Activated CD8-positive, alpha-beta T cell treated with anti-CD3 and anti-CD28 coated beads, Interleukin-2, amount 10 ng/mL, durations not matched to agents 7 days and 5 days (primary cell): ENCODE measurements at places on chromosomes 4 and X. TPM values are rescaled to one million over a fixed set of nuclear protein-coding genes. Genes with fewer than 3 reads are reported as not detected.

The CENPI gene
- 39.6 TPM for total RNA-seq

The NLGN3 gene
- total RNA-seq = 0.83 TPM

DNA sequence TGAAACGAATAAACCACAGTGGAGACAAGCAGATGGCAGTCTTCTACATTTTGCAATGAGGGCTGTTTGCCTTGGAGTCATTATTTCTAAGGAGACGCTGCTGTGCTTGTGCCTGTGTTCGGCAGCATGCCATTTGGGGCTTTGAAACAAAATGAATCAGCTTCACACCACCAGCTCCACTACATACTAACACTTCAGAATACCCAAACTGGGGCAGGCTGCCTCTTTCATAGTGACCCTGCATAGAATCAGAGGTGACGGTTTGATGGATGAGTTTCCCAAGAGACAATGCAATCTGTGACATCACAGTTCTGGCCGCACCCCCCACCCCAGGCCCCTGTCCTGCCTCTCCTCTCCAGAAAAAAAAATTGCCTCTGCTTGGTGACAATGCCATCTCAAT, 57.1 kb upstream of the MID1 start:
- no peak for DNase-seq
- no peak overlapping the region for H3K4me3 ChIP-seq
- H3K36me3 ChIP-seq = no peaks in the 10 kb centered on the region
- H3K27me3 ChIP-seq = peaks cover 2% of the 10 kb centered on the region
- no peak overlapping the region for H3K27ac ChIP-seq

GRCh38 chr4:54707406-54707805, 49.6 kb downstream of the KIT start:
- no peak for DNase-seq
- H3K36me3 ChIP-seq = peaks cover 20% of the 10 kb centered on the region
- H3K4me3 ChIP-seq = no peak overlapping the region

DNA sequence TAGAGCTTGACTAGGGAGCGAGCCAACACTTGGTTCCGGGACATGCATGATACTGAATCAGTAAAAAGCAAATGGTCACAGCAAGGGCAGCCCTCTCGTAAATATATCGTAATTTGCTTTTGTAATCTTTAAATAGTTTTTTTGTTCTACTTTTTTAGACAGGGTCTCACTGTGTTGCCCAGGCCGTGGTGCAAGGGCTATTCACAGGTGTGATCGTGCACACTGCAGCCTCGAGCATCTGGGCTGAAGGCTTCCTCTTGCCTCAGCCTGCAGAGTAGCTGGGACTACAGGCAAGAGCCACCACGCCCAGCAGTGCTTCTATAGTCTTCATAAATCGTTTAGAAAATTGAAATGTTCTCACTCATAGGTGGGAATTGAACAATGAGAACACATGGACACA, 309.7 kb downstream of the TENM3 start:
- H3K36me3 ChIP-seq = no peaks in the 10 kb centered on the region
- no peak for DNase-seq
- H3K4me1 ChIP-seq = no peaks in the 10 kb centered on the region
- H3K27ac ChIP-seq = no peak overlapping the region
- H3K27me3 ChIP-seq = peaks cover 3% of the 10 kb centered on the region
- H3K4me3 ChIP-seq = no peak overlapping the region

DNA sequence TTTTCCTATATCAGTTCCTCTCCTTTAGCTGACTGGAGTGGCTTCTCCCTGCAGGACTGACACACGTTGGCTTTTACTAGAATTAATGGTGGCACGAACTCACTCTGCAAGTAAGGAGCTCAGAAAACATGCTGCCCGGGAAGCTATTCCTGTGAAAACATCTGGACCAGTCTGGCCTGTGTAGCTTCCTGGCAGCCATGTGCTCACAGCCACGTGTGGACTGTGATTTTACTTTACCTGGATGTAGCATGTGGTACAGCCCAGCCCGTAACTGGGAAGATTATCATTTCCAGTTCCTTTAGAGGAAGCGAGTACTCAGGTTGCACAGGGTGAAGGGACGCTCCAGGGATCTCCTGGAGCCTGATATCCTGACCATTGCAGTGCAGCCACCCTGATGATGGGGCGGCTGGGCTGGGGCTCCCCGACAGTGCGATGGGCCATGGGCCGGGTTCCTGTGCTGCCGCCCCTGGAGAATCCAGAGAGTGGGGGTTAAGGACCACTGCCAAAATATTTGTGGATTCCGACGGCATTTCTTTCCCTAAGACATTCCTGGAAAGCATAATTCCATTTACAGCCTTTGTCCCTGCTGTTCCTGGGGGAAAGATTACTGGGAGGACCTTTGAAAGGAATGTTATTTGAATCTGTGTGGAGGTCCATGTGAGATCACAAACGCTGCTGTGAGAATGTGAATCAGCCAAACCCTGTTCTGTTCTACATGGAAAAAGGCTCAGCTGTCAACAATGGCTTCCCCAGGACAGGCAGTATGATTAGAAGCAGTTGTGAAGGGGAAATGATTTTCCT, 35.0 kb downstream of the PROM1 start:
- no peak overlapping the region for H3K4me3 ChIP-seq
- no peaks in the 10 kb centered on the region for H3K36me3 ChIP-seq
- H3K27me3 ChIP-seq = no peaks in the 10 kb centered on the region
- no peak overlapping the region for H3K27ac ChIP-seq

GRCh38 chr4:1718095-1718850, 2.9 kb downstream of the TMEM129 start:
- peaks cover 59% of the 10 kb centered on the region for H3K4me1 ChIP-seq
- H3K4me3 ChIP-seq = no peak overlapping the region
- H3K36me3 ChIP-seq = peaks cover 50% of the 10 kb centered on the region
- no peaks in the 10 kb centered on the region for H3K27me3 ChIP-seq
- DNase-seq = no peak
- H3K27ac ChIP-seq = peak overlapping the region; percentile 74

DNA sequence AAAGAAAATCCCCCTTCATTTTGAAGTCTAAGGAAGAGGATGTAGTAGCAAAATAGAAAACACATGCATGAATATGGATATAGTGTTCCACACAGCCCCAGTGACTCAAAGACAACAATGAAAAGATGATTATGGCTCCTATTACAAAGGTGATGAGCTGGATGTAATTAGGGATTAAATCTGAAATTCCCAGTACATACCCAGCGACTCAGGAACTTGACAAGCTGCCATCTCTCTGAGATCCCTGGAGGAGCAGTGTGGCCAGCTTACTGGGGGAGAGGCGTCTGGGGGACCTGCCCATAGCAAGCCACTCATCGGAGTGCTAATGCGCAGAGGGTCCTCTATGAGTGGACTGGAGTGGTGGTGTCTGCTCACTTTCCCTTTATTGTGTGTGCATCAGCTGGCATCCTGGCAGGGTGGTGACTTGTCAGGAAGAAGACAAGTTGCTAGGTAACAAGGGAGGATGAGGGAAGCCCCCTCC, 42.7 kb upstream of the MGST2 start:
- no peak overlapping the region for H3K4me3 ChIP-seq
- DNase-seq = no peak
- no peaks in the 10 kb centered on the region for H3K36me3 ChIP-seq
- H3K27me3 ChIP-seq = peaks cover 9% of the 10 kb centered on the region

DNA sequence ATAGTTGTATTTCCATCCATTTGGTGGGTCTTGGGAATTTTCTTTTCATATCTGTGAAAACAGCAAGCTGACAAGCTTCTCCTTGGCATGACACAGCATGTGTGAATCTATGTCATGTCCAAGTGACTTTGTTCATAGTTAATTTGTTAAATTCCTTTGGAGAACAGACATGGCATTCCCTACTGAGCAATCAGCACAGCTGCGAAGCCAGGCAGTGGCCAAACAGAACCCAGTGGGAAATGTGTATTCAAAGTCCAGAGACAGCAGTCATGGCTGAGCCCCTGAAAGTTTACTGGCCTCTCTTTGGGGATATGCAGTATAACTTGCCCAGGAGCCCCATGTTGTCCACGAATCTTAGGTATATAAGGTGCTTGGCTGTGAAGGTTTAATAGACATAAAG, 474.7 kb downstream of the NKX6-1 start:
- DNase-seq = no peak
- no peak overlapping the region for H3K4me3 ChIP-seq
- no peaks in the 10 kb centered on the region for H3K36me3 ChIP-seq
- no peaks in the 10 kb centered on the region for H3K27me3 ChIP-seq

GRCh38 chr4:141899541-141899940, 263.2 kb downstream of the IL15 start:
- no peaks in the 10 kb centered on the region for H3K27me3 ChIP-seq
- H3K4me1 ChIP-seq = no peaks in the 10 kb centered on the region
- H3K27ac ChIP-seq = no peak overlapping the region
- no peak overlapping the region for H3K4me3 ChIP-seq
- DNase-seq = no peak

- peaks cover 4% of the 10 kb centered on the region for H3K36me3 ChIP-seq
- H3K27ac ChIP-seq = no peak overlapping the region
- no peak overlapping the region for H3K4me3 ChIP-seq
- H3K27me3 ChIP-seq = no peaks in the 10 kb centered on the region
- no peaks in the 10 kb centered on the region for H3K4me1 ChIP-seq
- no peak for DNase-seq
Measured at GRCh38 chr4:148029781-148030180, 297.9 kb downstream of the ARHGAP10 start.

- H3K4me1 ChIP-seq = peaks cover 13% of the 10 kb centered on the region
- no peak for DNase-seq
- no peak overlapping the region for H3K27ac ChIP-seq
- H3K27me3 ChIP-seq = peaks cover 53% of the 10 kb centered on the region
Measured at GRCh38 chr4:80189581-80189955, 7.7 kb upstream of the PRDM8 start.

DNA sequence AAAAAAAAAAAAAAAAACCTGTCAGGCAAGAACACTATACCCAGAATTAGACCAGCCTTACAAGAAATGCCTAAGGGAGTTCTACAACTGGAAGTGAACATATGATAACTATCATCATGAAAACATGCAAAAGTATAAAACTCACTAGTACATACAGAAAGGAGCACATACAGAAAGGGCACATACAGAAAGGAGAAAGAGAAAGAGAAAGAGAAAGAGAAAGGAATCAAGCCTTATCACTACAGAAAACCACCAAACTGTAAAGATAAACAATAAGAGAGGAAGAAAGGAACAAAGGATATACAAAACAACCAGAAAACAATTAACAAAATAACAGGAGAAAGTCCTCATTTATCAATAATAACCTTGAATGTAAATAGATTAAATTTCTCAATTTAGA, 50.4 kb downstream of the PHKA1 start:
- no peaks in the 10 kb centered on the region for H3K36me3 ChIP-seq
